ENCODE measurements at places on chromosomes 4 and X.

GRCh38 chrX:18855919-18856644 lies 127.8 kb downstream of the PHKA2 start:
- no peak for DNase-seq

- no peak for DNase-seq
Observed at GRCh38 chr4:67234296-67234695, 311.0 kb downstream of the CENPC start.

DNA sequence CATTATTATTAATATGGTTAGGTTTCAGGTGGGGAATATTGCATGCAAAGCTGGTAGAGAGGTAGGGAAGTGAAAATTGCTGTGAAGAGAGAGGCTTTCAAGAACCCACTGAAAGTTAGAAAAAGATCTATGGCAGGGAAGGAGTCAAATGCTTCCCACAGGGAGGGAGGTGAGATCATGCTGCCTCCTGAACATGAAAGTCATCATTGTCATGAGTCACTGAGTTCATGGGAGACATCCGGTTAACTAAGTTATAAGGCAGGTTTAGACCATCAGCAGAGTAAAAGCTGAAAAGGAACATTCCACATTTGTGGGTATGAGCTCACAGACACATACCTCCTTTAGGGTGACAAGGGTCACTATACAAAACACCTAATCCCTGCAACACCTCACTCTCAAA lies 16.2 kb downstream of the GATB start:
- no peak for DNase-seq

DNA sequence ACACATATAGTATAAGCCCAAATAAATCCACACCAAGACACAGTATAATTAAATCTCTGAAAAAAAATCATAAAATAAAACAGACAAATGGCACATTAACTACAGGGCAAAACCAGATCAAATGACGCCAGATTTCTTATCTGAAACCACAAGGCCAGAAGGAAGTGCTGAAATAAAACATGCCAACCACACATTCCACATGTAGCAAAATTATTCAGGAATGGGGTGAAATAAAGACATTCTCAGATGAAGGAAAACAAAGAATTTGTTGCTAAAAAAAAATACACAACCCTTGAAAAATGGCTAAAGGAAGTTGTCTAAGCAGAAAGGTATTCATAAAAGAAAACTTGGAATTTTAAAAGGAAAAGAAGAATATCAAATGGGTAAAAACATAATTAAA lies 4.5 kb upstream of the DCAF12L1 start:
- no peak for DNase-seq

DNA sequence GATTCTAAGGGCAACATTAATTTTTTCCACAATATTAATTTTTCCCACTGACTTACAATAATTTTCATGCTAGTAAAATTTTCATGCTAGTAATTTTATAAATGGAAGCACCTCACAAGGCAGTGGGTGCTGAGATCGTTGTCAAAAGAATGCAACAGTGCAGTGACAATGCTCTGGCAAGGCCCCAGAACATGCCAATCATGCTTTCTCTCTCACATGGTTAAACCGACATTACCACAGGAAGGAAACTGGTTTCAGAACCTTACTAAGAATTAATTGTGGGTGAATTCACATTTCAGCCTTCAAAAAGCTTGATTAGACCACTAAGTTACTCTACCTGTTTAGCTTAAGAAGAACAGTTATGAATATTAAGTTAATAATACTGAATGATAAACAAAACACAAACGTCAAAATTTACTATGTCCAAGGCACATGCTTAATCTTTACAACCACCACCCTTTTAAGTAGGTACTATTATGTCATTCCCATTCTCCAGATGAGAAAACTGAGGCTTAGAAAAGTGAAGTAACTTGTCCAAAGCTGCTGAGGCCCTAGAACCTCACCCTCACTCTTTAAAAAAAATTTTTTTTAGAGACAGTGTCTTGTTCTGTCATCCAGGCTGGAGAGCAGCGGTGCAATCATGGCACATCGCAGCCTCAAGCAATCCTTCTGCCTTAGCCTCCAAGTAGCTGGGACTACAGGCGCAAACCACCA lies 10.0 kb upstream of the OPHN1 start:
- no peak for DNase-seq

- DNase-seq = no peak
Observed at GRCh38 chrX:147853701-147854100, 58.0 kb upstream of the FMR1 start.

DNA sequence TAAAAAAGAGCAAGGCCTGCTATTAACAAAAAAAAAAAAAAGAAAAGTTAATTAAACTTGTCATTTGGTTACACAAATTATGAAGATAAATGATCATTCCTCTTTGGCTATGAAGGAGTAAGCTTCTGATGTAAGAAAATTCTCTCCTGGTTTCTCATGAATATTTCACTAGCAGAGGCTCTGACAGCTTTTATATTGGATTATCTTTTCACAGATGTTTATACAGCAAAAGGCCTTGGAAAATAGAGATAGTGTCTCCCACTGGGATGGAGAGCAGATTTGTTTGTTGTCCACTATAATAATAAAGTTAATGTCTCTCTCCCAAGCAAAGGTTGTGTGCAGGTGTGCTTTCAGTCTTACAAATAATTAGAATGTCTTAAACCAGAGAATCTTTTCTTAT lies 40.7 kb upstream of the PDGFC start:
- DNase-seq = no peak

DNA sequence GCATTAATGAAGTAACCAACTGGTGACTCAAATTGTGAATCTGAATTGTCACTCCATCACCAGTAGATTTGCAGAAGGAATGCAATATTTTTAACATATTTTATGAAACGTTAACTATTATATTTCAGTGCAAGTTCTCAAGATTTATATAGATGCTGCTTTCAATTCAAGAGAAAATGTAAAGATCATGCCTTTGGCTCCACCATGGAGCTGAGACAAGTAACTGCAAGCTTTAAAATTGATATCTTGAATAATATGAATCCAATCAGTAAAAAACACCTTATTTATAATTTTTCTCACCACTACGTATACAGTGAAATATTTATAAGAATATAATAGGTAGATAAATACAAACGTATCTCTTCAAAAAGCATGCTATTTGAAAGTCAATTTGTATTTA lies 27.8 kb upstream of the GALNTL6 start:
- DNase-seq = no peak

DNA sequence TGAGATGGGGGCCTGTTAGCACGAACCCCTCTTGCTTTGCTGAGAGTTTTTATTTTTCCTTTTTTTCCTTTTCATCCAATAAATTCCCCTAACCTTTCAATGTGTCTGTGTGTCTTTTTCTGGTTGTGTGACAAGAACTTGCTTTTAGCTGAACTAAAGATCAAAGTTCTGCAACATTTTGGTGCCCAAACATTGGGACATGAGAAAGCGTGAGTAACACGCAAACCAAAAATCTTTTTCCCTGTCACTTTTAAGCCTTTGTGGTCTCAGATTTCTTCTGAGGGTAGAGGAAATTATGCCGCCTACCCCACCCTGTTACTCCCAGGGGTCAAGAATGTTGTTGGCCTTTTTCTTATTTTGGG lies 141.8 kb upstream of the CPXCR1 start:
- no peak for DNase-seq

DNA sequence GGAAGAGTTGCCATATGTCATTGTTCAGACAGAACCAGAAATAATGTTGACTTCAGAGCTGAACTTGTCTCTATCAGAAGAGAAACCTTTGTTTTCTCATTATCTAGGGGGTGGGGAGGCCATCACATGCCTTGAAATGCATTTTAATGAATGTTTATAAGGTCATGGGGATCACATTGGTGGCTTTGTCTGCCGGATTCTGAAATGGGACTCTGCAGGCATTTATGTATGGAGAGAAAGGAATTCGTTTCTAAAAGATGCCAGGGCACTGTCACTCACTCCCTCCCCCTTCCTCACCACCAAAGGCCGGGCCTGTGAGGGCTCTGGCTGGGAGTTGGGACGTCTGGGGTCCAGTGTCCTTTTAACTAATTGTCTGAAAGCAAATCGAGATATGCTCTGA lies 102.2 kb downstream of the MAMLD1 start:
- DNase-seq = no peak

DNA sequence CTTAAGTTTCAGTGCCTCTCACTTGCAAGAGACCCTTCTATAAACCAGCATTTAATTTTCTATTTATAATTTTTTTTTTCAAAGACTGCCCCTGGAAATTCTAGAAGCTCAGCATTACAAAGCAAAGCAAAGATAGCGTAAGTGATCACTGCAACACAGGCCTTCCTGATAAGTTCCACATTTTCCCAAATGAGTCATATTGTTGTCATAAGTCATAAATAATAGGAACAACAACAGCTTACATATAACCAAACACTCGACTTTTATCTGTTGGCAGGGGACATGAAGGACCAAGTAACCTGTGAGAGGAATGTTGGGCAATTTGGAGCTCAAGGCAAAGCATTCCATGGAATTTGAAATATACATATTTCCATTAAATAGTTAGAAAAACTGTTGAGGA lies 815.5 kb downstream of the DMD start:
- no peak for DNase-seq

DNA sequence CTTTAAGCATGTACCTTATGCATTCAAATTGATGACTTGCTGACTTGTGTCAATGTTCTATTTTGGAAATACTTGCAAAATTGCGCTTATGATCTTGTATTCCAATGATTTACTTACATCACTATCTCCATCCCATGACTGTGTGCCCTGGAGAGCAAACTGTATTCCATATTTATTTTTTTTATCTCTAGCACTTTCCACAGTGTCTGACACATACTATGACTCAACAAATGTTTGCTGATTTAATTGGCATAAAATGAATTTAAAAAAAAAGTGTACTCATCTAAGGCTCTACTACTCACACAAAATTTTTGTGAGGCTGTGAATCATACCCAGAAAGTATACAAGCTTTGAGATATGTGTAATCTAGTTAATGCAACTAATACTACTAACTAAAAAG lies 1066.8 kb upstream of the ADGRL3 start:
- DNase-seq = no peak

DNA sequence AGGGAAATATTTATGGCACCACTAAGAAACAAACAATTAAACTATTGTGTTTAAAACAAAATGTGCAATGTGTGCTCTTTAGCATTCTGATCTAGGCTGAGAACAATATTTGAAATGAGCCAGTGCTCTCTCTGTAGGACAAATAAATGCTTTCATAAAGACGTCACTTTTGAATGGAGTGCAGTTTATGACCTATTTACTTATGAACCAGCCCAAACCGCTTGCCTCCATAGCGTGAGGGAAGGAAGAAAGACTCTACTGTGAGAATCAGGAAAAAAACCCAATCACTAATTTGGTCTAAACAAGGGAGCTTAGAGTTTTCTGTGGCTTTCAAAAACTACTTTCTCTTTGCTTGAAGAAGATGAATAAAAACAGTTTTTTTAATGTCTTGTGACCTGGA lies 39.4 kb downstream of the SAT1 start:
- no peak for DNase-seq

GRCh38 chrX:135112096-135112729 lies 8.1 kb downstream of the ETDB start:
- no peak for DNase-seq

GRCh38 chrX:152428120-152428519 lies 23.0 kb downstream of the GABRA3 start:
- DNase-seq = no peak

DNA sequence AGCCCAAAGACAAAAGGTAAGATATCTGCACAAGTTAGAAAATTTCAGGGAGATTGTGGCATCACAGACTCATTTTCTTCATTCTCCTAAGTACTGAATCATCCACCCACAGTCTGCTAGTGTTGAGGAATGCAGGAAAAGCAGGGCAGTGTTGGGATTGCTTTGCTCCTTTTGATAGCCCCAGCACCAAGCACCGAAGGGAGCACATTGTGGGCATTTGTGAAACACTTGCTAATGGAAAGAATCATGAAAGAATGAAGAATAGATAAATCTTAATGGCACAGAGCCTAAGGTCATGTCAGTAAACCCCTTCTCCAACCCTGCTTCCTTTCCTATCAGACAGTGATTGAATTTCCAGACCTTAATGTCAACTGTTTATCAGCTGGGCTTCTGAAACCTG lies 103.1 kb upstream of the GPRIN3 start:
- no peak for DNase-seq

- DNase-seq = no peak
Observed at GRCh38 chr4:8385106-8385505, 55.4 kb downstream of the ACOX3 start.

DNA sequence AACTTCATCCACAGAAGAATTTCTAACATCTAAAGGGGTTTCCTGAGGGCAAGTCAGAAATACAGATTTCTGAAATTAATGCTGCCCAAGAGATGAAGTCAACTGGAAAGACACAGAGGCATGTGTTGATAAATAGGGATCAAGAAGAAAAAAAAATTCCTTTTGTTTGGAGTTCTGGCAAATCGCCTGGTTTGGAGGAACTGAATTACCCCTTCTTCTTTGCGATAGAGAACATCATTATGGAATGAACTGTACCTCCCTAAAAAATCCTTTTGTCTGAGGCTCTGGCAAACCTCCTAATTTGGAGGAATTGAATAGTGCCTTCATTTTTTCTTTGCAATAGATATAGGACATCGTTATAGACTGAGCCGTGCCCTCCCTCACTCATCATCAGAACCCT lies 200.9 kb downstream of the DHRSX start:
- no peak for DNase-seq

DNA sequence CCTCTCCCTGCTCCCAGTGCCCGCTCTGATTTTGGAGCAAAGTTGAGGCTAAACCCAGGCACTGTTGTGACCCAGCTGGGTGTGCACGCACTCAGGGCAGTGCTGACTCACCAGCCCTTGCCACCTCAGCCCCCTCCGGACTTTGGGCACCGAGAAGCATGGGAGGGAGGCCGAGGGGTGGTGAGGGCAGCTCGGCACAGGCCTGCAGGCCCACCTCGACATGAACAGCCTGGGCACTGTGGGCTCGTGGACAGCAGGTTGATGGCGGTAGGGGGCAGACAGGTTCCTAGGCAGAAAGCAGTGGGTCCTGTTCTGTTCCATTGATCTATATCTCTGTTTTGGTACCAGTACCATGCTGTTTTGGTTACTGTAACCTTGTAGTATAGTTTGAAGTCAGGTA lies 30.9 kb downstream of the TIGD4 start:
- no peak for DNase-seq

GRCh38 chr4:152943672-152944071 lies 7.5 kb downstream of the FHDC1 start:
- DNase-seq = no peak

- no peak for DNase-seq
Observed at GRCh38 chrX:66164470-66164869, 423 bp downstream of the HEPH start.

DNA sequence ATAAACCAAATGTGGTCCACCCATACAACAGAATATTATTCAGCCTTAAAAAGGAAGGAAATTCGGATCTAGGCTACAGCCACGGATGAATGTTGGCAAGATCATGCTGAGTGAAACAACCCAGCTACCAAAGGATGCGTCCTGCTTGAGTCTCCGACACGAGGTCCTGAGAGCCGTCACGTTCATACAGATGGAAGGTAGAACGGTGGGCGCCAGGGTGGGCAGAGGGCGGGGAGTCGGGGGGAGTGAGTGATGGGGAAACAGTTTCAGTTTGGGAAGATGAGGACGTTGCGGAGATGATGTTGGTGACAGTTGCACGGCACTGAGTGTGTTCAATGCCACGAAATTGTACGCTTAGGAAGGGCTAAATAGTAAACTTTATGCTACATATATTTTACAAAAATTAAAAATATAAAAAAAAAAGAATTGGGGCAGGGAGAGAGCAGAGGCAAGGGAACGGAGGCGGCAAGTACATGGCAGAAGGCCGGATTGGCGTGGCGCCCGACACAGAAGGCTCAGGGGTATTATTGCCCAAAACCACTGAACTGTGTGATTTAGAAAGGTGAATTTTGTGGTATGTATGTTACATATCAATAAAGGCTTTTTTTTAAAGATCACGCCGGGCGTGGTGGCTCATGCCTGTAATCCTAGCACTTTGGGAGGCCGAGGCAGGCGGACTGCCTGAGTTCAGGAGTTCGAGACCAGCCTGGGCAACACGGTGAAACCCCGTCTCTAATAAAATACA lies 14.8 kb upstream of the MXD4 start:
- no peak for DNase-seq
